NCI-H2171 treated with DMSO at 0.1 percent for 48 hours (cell line): ENCODE measurements at places on chromosomes 4 and X.

DNA sequence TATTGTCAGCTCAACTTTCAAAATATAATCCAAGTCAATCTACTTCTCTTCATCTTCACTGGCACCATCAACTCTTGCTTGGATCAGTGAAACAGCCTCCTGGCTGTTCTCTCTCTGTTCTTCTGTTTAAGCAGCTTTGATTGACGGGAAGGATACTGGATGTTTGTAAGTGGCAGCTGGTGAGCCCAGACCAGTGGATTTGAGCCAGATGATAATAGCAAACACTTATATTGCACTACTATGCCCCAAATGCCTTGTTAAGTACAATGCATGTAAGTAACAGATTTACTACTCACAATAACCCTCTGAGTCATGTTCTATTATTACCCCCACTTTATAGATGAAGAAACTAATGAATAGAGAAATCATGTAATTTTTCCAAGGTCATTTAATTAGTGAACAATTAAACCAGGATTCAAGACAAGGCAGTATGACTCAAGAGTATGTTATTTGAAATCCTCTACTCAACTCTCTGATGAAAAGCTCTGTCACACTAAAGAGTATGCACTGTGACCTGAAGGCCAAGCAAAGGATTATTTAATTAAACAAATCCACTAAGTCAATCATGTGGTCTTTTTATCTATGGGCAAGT lies 44.8 kb downstream of the SPANXN3 start:
- no peak for DNase-seq

DNA sequence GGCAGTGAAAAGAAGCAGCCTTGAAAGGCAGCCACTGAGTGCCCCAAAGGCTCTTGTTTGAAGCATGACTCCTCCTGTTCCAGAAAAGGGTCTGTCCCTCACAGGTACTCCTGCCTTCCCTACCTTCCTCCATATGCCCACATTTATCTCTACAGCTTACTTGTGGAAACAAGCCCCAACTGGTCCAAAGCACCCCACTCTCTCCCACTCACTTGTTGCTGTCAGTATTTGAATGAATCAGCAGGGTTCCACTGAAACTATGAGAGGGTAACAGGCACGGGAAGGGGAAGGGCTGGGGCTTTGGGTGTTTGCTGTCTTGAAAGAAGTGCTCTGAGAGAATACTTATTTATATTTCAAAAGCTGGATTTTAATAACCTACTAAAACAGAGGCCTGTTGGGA lies 34.9 kb downstream of the GPR143 start:
- no peak for DNase-seq

GRCh38 chr4:90234916-90235547 lies 107.8 kb downstream of the CCSER1 start:
- DNase-seq, result no peak

- DNase-seq, result peak; percentile 28
Observed at GRCh38 chr4:67204441-67204840, 340.9 kb downstream of the CENPC start.

DNA sequence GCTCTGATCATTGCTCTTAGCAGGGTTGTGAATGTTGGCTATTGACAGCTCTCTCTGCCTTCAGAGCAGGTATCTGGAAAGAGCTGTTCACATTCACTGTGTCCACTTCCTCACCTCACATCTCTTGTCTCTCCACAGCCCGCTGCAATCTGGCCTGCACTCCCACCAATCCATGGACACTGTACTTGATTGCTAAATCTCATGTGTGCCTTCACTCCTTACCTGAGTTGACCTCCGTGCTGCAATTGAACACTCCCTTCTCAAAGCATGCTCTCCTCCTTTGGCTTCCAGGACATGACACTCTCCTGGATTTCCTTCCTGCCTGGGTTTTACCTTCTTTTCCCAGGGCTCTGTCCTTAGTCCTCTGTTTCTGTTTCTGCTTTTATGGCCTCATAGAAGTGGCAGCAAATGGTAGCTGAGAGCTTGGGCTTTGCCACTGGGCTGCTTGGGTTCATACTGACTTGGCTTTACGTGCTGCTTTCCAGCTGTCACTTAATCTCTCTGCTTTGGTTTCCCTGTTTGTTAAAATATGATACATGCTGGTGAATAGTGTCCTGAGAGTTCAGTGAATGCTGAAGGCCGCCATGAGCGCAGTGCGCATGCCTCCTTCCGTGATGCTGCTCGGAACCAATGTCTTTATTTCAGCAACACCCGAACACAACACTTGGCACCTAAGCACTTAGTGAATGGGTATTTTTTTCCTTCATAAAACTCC lies 29.5 kb downstream of the DCUN1D4 start:
- no peak for DNase-seq

DNA sequence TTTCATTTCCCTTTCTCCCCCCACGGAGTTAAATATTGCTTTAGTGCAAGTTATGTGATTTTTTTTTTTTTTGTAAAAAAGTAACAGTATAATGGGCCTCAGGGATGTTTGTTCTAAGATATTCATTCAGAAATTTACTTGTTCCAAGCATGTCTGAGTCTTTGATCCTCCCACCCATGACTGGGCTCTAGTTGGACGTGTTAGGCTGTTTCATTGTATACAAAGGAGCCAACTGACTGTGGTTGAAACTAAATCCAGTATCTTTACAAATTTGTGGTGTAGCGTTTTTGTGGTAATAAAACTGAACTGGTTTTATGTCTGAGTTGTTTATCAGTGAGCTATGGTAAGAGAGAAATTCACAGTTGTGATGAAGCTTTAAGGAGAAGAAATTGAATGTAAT lies 74.1 kb downstream of the DOCK11 start:
- DNase-seq, result no peak

- DNase-seq, result no peak
Observed at GRCh38 chr4:70556856-70557255, 35.2 kb upstream of the AMBN start.

- DNase-seq, result no peak
Observed at GRCh38 chr4:173365359-173365996, 5.3 kb upstream of the SAP30 start.

DNA sequence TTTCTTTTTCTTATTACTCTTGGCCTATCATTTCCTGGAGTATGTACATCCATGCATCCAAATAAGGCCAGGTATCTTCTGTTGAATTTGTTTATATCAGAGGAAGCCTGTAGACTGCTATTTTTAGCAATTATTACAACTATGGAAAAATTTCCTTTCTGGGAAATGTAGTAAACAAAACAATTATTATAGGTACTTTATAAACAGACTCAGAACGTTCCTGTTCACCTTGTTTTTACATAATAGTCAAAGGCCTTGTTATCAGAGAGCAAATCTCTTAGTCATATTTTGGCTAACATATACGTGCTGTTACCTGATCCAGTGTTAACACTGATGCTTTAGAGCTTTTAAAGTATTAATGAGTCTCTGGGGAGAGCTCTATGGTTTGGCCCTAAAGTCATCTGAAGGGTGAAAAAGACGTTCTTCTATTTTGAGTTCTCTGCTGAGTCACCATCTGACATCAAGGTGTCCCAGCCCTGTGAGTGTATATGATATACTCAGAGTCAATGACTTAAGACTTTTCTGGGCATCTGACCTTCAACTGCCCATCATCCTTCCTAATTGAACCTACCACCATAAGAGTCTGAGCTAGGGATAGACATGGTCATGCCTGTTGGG lies 7.3 kb downstream of the SPARCL1 start:
- peak; percentile 89 for DNase-seq

DNA sequence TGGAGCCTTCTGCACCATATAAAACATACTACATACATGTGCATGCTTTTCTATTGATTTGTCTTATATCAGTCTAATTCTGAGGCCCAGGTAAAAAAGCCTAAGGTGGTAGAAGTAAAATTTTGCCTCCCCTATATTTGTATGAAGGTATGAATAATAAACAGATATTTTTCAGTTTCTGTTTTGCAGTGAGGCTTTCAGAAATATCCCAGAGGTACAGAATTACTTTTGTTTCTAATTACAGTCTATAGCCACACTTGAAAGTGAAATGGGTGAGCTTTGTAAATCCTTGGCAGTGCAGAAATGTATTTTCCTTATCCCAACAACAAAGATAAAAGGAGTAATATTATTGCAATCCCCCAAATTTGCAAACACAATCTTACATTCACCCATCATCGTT lies 59.5 kb downstream of the DDX60 start:
- no peak for DNase-seq

- no peak for DNase-seq
Observed at GRCh38 chr4:105130945-105131344, 15.7 kb upstream of the TET2 start.

DNA sequence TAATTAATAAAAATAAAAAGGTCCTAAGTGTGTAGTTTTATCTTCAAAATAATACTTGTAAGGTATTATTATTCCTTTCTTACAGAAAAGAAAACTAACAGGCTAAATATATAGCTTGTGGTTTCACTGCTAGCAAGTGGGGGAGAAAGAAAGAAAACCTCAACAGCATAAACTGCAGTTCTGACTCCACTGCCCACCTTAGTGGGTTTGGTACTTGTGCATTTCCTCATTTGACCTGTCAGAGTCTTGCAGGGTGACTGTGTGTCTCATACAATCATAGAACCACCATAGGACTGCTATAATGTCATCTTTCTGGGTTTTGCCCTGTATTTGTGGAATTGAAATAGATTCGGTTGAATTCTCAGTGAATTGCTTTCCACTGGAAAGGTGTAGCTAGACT lies 94.7 kb upstream of the PUDP start:
- DNase-seq, result no peak

DNA sequence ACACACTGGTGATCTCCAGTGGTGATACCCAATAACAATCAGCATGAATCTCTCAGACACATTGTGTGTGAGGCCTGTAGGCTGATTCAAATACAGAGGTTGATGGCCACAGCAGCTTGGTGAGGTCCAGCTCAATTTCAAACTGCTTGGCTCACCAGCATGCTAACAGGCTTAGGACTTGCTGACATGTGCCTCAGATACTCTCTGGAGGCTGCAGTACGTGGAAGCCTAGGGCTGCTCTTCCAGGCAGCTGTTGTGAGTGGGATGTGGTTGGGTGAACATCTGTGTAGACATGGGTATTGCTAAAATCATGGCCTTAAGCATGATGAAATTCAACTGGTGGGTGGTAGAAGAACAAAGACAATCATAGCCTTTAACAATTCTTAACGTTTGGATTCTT lies 4.3 kb downstream of the CXCL9 start:
- DNase-seq, result no peak

GRCh38 chrX:154040863-154041262 lies 21.2 kb upstream of the IRAK1 start:
- no peak for DNase-seq

DNA sequence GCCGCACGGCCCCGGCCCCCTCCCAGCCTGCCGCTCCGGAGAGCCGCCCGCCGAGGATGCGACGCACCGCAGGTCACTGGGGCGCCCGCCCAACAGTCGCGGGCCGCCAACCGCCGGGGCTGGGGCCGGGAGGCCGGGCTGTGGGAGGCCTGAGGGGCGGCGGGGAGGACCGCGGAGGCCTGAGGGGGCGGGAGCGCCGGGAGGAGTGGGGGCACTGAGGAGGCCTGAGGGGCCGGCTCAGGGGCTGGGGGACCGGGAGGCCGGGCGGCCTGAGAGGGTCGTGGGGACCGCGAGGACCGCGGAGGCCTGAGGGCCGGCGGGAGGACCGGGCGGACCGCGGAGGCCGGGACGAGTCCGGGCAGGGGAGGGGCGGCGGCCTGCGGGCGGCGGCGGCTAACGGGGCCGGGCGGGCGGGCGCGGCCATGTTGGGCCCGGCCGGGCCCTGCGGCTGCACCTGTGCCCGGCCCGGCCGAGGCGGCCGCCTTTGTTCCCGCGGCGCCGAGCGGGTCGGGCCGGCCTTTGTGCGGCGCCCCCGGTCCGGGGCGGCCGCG lies 353 bp downstream of the NSD2 start:
- DNase-seq, result no peak

- no peak for DNase-seq
Observed at GRCh38 chr4:123043793-123044425, 121.5 kb upstream of the NUDT6 start.

- no peak for DNase-seq
Observed at GRCh38 chrX:41589634-41590270, 99.0 kb upstream of the GPR34 start.

DNA sequence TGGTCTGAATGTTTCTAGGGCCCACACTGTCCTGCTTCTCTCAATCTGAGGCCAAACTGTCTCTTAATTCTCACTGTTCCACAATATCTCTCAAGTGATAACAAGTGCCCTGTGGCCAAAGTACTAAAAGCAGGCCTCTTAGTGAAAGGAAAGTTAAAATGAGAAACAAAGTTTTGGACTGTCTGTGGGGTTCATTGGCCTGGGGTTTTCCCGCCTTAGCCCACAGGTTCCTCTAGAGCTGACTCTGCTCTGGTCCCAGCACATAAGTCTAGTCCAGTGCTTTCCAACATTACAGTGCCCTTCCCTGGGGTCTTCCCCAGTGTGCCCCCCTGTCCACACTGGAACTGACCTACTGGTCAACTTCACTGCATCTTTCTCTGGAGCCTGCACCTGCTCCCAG lies 6.3 kb downstream of the MAGEB1 start:
- DNase-seq, result no peak

DNA sequence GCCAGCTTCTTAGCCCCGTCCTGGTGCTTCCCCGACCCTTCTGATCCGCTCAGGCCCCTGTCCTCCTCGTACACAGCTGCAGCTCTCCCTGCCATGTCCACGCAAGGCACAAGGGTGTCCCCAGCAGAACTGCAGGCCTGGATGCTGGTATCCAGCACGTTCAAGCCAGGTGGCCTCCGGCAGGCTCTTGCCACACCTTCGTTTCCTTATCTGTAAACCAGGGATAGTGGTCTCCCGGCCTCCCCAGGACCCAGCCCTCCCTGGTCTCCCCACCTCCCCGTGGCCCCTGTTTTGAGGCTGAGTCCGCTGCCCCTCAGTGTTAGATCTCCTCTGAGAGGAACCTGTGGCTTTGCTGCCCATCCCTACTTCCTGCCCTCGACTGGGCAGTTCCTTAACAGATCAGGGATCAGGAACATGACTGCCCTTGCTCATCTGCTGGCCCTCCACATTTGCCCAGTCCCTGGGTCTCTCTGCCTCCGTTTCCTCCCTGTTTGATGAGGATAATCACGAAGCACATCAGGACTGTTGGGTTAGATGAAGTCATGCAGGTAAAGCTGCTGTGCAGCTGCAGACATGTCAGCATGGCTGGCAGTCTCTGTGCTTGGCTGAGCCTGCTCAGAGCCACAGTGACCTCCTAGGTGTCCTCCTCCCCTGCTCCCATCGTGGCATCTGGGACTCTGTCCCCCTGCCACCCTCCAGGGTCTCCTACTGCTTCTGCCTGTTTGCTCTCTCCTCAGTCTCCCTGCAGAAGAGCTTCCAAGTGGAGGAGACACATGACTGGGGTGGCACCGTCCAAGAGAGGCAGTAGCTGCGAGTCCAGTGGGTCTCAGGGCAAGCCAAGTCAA lies 32.9 kb downstream of the PIGG start:
- DNase-seq, result no peak
